ENCODE measurements at places on chromosomes 12 and 14.

DNA sequence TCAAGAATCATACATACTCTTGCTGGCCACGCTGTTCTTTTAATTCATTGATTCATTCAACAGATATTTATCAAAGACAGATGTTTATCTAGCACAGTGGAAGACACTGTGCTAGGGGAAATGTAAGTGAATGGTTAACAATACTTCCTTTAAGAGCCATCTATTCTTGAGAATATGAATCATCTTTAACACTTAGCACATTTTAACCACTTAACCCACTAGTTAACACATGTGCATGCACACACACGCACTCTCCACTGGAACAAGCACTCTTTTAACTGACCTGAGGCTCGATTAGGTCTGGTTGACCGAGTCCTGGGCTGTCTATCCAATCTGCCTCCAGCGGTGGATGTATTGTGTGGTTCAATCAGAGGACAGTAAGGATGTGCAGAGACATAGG, 34.6 kb downstream of the LMNTD1 start:
- DNase-seq, result no peak

DNA sequence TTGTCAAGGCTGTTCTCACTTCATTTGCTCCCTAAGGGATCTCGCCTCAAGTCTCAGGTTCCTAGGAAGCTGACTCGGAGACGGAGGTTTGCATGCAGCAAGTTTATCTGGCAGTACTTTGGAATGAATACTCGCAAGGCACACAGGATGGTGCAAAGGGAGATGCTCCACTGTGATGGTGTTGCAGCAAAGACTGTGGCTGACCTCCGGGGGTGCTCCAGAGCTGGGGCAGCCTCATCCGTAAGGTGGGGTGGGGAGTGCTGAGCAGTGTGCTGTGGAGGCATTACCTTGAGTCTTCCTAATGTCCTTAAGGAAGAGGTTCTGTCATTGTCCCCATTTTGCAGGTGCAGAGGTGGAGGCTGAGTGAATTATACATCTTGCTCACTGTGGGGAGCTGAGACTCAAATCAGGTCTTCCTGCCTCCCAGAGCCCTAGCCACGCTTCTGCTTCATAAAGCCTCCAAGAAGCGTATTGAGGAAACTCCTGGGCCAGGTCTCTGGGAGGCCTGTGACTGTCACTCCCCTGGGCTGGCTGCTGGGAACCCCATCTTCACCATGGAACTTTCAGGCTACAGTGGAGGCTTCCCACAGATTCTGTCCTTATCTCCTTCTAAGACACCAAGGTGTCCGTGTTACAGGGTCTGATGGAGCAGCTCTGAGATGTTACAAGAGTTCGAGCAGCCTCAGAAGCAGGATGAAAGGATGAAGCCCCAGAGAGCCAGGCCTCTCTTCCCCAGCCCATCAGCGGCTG, 39.5 kb downstream of the GALNT16 start:
- peak; percentile 17 for DNase-seq

GRCh38 chr14:76591266-76591665, 170.0 kb upstream of the VASH1 start:
- DNase-seq, result no peak

- DNase-seq, result no peak
Measured at GRCh38 chr12:1559676-1560091, 34.7 kb downstream of the FBXL14 start.

- no peak for DNase-seq
Measured at GRCh38 chr12:123912415-123913380, 59.9 kb downstream of the CCDC92 start.

- DNase-seq, result no peak
Measured at GRCh38 chr12:19530637-19531023, 91.3 kb downstream of the AEBP2 start.

DNA sequence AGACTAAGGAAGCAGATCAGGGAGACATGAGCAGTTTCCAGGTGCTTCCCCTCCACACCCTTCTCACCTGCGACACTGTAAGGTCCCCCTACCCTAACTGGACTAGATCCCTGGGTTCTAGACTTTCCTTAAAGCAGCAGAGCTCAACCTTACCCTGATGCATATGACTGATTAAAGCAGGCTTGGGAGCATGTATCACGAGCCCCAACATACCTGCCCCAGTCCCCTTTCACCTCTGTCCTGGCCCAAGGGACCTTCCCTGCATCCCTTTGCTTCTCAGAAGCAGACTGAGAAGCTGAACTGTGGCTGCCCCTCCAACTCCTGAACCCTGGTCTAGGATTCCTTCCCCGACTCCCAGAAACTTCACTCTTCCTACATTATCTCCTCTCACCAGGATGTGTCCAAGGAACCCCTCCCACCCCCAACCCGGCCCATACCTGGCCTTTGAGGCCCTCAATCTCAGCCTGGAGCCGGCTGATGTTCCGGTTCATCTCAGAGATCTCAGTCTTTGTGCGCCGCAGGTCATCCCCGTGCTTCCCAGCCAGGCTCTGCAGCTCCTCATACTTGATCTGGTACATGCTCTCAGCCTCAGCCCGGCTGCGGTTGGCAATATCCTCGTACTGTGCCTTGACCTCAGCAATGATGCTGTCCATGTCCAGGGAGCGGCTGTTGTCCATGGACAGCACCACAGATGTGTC, 5.4 kb downstream of the KRT8 start:
- no peak for DNase-seq

GRCh38 chr14:106844608-106845285, 1318.4 kb downstream of the TMEM121 start:
- no peak for DNase-seq

DNA sequence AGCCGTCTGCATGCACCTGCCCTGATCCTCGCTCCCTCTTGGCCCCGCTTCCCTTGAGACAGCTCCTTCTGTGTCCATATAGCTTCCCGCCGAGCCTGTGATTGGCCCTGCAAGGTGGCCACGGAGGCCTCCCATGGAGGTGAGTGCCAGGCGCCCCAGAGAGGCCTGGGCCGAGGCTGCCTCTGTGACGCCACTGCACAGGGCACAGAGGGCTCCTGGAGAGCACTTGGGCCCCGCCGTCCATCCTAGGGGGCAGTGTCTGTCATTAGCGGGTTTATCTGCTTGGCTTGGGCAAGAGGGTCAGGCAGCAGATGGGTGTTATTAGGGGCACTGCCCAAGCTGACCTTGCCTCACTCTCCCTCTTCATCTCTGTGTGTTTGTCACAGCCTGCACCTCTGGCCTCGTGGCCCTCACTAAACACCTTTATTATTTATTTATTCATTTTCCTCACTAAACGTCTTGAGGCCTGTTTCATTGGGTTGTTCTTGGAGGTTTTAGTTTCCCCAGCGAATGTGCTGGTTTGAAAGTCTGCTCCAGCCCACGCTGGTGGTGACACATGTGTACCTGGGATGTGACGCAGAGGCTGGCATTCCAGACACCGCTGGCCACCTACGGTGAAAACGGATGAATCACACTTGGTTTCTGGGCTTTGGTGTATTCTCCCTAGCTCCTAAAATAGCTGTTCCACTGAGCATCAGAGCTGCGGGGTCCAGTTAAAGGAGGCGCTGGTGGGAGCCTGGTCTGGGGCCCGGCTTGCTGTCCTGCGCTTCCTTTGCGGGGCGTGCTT, 5.9 kb downstream of the ZFYVE21 start:
- no peak for DNase-seq

DNA sequence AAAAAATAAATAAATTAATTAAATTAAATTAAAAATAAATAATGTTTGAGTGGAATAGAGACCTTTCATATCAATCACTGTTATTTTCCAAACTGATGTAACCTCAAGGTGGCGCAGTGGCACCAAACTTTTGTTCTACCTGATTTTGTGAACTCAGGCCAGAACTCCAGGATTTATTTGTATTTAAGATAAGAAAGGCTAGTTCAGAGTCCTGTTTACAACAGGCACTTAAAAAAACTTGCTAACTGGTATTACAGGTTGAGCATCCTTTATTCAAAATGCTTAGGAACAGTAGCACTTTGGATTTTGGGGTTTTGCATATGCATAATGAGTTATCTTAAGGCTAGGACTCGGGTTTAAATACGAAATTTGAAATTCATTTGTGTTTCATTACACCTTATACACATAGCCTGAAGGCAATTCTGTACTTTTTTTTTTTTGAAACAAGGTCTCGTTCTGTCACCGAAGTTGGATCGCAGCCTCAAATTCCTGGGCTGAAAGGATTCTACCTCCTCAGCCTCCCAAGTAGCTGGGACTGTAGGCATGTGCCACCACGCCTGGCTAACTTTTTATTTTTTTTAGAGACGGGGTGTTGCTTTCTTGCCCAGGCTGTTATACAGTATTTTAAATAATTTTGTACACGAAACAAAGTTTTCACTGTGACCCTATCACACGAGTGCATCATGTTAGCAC, 32.4 kb downstream of the YY1 start:
- no peak for DNase-seq

- no peak for DNase-seq
Measured at GRCh38 chr12:29216266-29216665, 67.2 kb downstream of the FAR2 start.

GRCh38 chr14:58292187-58292586, 6.2 kb upstream of the ARID4A start:
- no peak for DNase-seq

- no peak for DNase-seq
Measured at GRCh38 chr14:95098984-95099599, 58.2 kb downstream of the DICER1 start.

DNA sequence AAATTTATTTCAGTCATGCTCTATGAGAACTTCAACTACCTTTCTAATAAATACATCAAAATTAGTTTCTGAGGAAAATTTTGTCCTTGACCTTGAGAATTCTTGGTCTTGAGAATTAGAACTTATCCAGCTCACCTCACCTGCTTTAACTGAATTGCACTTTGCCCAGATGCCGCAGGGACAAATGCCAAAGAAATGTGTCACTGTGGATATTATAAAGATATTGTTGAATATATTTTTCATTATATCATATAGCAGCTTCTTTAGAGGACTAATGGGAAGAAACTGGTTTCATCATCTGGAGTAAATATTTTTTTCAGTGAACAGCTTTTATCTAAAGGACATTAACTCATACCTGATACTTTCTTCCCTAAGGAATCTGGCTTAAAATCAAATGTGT, 54.1 kb downstream of the LRP6 start:
- DNase-seq, result no peak

GRCh38 chr14:51855234-51855633, 5.2 kb upstream of the GNG2 start:
- no peak for DNase-seq
